ENCODE measurements at places on chromosomes 3 and 15.
A peak's percentile ranks its signal among the peaks of the same experiment; 100 is the strongest.

- no peak for DNase-seq
Observed at GRCh38 chr15:90845201-90845949, 23.0 kb upstream of the FURIN start.

DNA sequence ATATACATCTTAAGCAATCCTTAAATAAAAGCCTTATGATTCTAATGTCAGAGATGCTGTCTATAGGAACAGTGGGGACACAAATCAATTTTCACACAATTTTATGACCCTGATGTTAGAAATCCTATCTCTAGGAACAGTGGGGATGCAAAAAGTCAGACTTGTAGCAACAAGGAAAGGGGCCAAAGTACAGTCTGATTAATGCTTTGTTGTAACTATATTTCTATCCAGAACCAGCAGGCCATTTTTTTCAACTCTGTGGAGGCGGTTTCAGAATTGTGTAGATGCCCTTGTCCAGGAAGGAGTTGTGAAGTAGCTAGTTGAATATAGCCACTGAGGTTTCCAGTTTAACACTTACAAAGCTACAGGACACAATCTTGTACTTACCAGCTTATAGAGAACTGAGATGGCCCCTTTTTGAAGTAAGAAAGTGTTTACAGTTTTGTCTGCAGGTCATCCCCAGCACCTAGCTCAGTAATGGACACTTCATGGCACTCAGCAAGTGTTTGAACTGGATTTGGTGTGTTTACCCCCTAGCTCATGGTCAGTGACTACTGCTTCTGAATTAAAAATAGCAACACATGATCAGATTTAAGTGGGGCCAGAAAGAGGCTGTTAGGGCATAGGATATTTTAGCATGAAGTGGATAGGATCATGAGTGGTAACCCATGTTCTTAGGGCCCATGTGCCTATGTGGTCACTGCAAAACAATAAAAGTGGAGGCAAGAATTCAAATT is 54.3 kb downstream of the RAB7A start:
- DNase-seq, result no peak

- no peak for DNase-seq
Observed at GRCh38 chr3:172546628-172547214, 23.5 kb upstream of the TNFSF10 start.

DNA sequence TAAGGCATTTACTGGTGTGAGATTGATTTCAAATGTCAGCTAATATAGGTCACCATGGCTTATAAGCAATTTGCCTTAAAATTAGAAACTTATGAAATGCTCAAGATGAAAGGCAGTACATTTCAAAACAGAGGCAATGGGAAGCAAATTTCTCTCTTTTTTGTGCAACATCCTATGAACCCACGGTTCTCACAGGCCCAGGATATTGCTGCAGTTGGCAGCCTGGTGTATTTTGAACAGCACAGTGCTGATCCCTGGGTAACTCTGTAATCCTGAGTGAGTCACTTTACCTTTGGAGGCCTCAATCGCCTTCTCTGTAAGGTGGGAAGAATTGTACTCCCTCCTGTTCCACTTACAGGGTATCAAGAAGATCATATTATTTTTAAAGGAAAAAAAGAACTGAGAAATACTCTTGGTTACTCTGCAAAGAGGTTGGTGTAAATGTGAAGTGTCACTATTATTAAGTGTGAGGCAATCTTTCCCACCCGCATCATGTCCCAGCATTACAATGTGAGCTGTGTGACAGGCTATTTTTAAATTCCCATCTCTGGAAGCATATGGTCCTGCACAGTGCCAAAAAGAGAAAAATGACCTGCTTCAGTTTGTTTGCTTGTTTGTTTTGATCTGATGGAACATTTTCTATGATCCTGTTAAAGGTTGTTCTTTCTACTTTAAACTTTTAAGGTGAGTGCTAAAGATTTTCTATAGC is 190.1 kb upstream of the LPP start:
- DNase-seq, result no peak

- no peak for DNase-seq
Observed at GRCh38 chr3:54988838-54989630, 61.2 kb upstream of the LRTM1 start.

- DNase-seq, result no peak
Observed at GRCh38 chr3:195133013-195133412, 137.9 kb downstream of the XXYLT1 start.

DNA sequence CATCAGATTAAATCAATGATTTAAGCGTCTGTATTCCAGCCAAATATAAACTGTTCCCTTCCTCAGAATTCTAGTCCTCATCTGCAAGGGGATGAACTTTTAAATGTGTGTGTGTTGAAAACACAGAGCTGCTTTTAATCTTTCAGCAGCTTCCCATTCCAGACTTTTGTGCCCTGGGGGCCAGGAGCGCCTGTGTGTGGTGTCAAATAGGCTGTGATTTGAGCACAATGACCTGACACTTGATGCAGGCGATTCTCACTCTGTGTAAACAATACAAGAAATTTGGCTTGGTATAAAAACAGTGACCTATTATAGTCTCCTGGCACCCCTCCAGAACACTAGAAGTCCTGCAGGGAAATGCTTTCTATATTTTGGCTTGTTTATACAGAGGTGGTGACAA is 274.6 kb upstream of the ROPN1 start:
- peak; percentile 80 for DNase-seq

- peak; percentile 49 for DNase-seq
Observed at GRCh38 chr3:8663177-8664061, 18.8 kb upstream of the SSUH2 start.

GRCh38 chr3:131328721-131329120 is 52.9 kb upstream of the NUDT16 start:
- no peak for DNase-seq

DNA sequence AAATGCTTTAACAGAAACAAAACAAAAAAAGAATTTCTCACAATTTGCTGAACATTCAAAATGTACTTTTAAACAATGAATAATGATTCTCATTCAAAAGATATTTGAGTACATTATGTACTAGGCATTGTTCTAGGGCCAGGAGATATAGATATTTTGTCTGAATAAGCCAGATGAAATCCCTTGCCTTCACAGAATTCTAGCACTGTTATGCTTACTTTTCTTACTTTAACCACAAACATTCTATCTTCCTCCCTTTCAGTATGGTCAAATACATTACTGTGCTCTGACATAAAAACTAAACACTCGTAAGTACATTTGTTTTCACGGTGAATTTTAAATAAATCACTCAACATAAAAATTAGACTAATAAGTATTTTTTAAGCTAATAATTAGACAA is 116.7 kb downstream of the ADAM10 start:
- DNase-seq, result no peak

Data from BE2C (cell line).